ENCODE measurements at places on chromosomes 2 and 18.

GRCh38 chr2:102449370-102449974, 23.6 kb upstream of the SLC9A4 start:
- H3K4me3 ChIP-seq = no peak overlapping the region
- H3K27me3 ChIP-seq = no peaks in the 10 kb centered on the region
- no peak overlapping the region for H3K27ac ChIP-seq
- peak; percentile 48 for DNase-seq

DNA sequence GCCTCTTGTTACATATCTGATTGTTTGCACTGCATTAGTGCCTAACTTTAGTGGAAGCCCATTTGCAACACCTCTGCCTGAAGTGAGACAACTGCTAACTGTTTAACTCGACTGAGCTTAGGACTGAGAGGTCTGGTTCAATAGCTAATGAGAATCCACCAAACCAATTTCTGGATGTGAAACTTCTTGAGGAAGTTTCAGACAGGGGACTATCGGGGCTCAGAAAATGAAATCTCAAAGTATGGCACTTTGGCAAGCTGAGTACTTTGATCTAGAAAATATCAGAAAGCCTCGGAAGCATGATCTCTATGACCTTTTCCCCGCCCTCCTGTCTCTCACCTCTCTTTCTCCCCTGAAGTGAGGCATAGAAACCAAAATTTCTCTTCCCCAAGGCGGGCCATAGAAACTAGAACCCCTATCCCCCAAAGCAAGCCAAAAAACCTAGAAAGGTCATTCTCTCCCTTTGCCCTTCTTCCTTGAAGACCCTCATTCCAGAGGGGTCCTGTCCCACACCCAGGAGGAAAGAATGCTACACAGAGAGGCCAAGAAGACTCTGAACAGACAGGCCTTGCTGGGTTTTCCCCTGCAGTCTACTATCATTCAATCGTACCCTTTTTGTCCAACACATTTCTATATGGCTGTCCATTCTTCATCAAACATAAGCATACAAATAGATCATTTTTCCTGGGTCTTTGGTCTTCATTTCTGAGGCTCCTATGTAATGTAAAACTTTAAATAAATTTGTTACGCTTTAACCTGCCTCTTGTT, 69.6 kb upstream of the CREB1 start:
- peaks cover 5% of the 10 kb centered on the region for H3K4me1 ChIP-seq
- H3K36me3 ChIP-seq = no peaks in the 10 kb centered on the region
- no peak overlapping the region for H3K27ac ChIP-seq
- H3K4me3 ChIP-seq = no peak overlapping the region
- no peak for DNase-seq
- no peaks in the 10 kb centered on the region for H3K27me3 ChIP-seq

DNA sequence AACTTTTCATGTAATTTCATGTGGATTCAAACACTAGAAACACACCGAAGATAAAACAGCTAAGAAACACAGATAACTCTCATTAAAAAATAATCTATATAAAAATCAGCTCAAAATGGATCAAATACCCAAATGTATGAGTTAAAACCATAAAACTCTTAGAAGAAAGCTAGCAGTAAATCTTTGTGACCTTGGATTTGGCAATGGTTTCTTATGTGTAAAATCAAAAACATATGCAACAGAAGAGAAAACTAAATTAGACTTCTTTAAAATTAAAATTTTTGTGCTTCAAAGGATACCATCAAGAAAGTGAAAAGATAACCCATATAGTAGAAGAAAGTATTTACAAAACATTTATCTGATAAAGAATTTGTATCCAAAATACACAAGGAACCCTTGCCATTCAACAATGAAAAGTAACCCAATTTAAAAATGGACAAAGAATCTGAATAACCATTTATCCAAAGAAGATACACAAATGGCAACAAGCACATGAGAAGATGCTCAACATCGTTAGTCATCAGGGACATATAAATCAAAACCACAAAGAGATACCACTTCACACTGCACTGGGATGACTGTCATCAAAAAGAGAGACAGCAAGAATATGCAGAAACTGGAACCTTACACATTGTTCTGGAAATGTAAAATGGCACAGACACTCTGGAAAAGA, 27.5 kb downstream of the GAREM1 start:
- no peaks in the 10 kb centered on the region for H3K36me3 ChIP-seq
- no peak overlapping the region for H3K4me3 ChIP-seq
- no peak for DNase-seq
- no peaks in the 10 kb centered on the region for H3K27me3 ChIP-seq
- H3K27ac ChIP-seq = no peak overlapping the region

DNA sequence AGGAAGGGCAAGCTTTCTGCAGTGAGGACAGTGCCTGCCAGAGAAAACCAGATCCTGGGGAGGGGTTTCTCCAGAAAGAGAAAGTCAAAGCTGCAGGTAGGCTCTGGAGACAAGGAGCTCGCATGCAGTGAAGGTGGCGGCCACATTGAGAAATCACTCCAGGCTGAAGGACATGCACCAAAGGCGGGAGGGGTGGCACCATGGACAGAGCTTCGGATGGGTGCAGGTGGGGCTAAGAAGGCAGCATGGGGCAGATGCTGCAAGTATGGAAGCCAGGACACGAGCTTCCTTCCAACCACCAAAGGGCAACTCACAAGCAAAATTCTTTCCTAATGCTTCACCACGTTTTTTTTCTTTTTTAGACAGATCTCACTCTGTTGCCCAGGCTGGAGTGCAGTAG, 104.4 kb upstream of the SLC35G4 start:
- no peak overlapping the region for H3K27ac ChIP-seq
- no peaks in the 10 kb centered on the region for H3K36me3 ChIP-seq
- no peak for DNase-seq
- H3K4me3 ChIP-seq = no peak overlapping the region
- H3K4me1 ChIP-seq = no peaks in the 10 kb centered on the region

GRCh38 chr18:68429841-68430240, 285.1 kb downstream of the TMX3 start:
- no peaks in the 10 kb centered on the region for H3K4me1 ChIP-seq
- DNase-seq = no peak
- H3K27ac ChIP-seq = no peak overlapping the region
- H3K36me3 ChIP-seq = no peaks in the 10 kb centered on the region
- H3K4me3 ChIP-seq = no peak overlapping the region

DNA sequence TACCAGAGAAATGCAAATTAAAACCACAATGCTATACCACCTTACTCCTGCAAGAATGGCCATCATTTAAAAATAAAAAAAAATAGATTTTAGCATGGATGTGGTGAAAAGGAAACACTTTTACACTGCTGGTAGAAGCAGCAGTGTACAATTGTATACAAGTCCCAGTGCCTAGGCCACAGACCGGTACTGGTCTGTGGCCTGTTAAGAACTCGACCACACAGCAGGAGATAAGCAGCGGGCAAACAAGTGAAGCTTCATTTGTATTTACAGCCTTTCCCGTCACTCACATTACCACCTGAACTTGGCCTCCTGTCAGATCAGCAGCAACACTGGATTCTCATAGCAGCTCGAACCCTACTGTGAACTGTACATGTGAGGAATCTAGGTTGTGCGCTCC, 60.7 kb upstream of the DSC1 start:
- no peak for DNase-seq
- no peaks in the 10 kb centered on the region for H3K36me3 ChIP-seq
- H3K4me3 ChIP-seq = no peak overlapping the region
- H3K4me1 ChIP-seq = no peaks in the 10 kb centered on the region

DNA sequence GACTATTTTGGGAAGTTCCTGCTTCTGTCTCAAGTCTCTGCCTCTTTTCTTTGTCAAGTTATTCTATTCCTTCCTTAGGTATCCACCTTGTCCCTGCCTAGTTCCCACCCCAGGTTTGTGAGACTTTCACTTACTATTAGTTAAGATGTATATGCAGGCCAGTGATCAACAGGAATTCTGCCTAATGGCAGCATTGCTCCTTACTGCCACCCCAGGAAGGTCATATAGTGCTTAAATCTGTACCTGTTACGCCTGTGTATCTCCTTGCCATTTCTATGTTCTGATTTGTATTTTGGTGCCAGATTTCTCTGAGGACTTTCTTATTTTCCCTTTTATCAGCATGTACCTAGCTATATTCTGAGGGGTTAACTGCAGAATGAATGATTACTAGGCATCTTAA, 746.0 kb upstream of the TMEFF2 start:
- H3K27me3 ChIP-seq = no peaks in the 10 kb centered on the region
- no peaks in the 10 kb centered on the region for H3K4me1 ChIP-seq
- no peaks in the 10 kb centered on the region for H3K36me3 ChIP-seq
- no peak for DNase-seq
- H3K4me3 ChIP-seq = no peak overlapping the region

DNA sequence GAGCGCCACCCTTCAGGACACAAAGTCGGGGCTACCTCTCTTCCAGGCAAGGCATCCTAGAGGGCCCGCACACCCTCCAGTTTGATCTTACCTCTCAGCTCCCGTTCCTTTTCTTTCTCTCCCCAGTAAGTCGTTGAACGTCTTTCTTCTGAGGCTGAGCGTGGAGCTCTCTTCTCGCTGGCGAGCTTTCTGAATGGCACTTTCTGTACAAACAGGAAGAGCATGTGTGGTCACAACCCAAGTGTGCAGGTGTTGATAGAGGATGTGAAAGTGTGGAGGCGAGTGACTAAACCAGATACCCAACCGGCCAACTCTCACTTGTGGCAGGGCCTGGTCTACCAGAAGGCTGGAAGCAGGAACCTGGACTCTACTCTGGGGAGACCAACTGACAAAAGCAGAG, at the start of gene AFF3:
Gene AFF3 (minus strand): TSS at position 198 of the 400 bp plus-strand sequence. CDS start 38,136 bp downstream, outside the sequence.
- peak within 1 kb of the TSS; percentile 35 for H3K27ac ChIP-seq
- H3K36me3 ChIP-seq = no peaks in the 10 kb centered on the region
- peaks cover 54% of the 10 kb centered on the region for H3K4me1 ChIP-seq
- H3K27me3 ChIP-seq = no peaks in the 10 kb centered on the region
- peak; percentile 77 for DNase-seq

DNA sequence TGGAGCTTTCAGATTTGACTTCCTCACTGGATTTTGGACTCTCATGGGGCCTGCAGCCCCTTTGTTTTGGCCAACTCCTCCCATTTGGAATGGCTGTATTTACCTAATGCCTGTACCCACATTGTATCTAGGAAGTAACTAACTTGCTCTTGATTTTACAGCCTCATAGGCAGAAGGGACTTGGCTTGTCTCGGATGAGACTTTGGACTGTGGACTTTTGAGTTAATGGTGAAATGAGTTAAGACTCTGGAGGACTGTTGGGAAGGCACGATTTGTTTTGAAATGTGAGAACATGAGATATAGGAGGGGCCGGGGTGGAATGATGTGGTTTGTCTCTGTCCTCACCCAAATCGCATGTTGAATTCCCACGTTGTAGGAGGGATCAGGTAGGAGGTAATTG, 233.4 kb upstream of the GALNT5 start:
- H3K27me3 ChIP-seq = no peaks in the 10 kb centered on the region
- H3K27ac ChIP-seq = no peak overlapping the region
- H3K36me3 ChIP-seq = no peaks in the 10 kb centered on the region
- no peaks in the 10 kb centered on the region for H3K4me1 ChIP-seq

DNA sequence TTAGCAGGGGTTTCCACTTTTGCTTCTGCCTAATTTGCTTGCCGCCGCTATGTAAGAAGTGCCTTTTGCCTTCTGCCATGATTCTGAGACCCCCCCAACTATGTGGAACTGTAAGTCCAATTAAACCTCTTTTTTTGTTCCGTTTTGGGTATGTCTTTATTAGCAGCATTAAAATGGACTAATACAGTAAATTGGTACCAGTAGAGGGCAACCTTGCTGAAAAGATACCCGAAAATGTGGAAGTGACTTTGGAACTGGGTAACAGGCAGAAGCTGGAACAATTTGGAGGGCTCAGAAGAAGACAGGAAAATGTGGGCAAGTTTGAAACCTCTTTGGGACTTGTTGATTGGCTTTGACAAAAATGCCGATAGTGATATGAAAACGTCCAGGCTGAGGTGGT, 216.1 kb upstream of the FSIP2 start:
- DNase-seq = no peak
- no peaks in the 10 kb centered on the region for H3K36me3 ChIP-seq
- H3K4me1 ChIP-seq = no peaks in the 10 kb centered on the region
- H3K27ac ChIP-seq = no peak overlapping the region
- no peak overlapping the region for H3K4me3 ChIP-seq

GRCh38 chr2:240165034-240165433, 24.6 kb upstream of the OTOS start:
- H3K27me3 ChIP-seq = peaks cover 3% of the 10 kb centered on the region
- DNase-seq = no peak
- H3K27ac ChIP-seq = no peak overlapping the region
- no peaks in the 10 kb centered on the region for H3K4me1 ChIP-seq
- H3K4me3 ChIP-seq = no peak overlapping the region

GRCh38 chr18:13566941-13567746, 159.2 kb downstream of the FAM210A start:
- H3K27ac ChIP-seq = peak overlapping the region; percentile 78
- DNase-seq = peak; percentile 76
- H3K36me3 ChIP-seq = no peaks in the 10 kb centered on the region

DNA sequence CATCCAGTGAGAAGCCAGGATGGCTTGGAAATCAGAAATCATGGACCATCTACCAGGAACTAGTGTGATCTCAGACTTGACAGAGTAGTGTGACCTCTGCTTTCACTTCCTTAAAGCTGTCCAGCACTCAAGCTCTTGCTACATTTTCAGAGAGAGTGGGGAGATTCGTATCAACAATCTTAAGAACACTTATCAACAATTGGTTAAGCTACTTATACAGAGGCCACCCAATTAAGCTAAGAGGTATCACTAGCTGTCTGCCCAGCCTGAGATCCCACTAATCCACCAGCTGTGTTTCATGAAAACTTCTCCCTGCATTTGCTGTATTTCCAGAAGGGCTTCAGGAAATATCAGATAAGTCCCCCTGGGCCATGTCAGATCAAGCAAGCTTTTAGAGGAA, 4.2 kb downstream of the RPRM start:
- peaks cover 27% of the 10 kb centered on the region for H3K27me3 ChIP-seq
- no peaks in the 10 kb centered on the region for H3K36me3 ChIP-seq
- peaks cover 12% of the 10 kb centered on the region for H3K4me1 ChIP-seq
- no peak overlapping the region for H3K4me3 ChIP-seq
- H3K27ac ChIP-seq = no peak overlapping the region

DNA sequence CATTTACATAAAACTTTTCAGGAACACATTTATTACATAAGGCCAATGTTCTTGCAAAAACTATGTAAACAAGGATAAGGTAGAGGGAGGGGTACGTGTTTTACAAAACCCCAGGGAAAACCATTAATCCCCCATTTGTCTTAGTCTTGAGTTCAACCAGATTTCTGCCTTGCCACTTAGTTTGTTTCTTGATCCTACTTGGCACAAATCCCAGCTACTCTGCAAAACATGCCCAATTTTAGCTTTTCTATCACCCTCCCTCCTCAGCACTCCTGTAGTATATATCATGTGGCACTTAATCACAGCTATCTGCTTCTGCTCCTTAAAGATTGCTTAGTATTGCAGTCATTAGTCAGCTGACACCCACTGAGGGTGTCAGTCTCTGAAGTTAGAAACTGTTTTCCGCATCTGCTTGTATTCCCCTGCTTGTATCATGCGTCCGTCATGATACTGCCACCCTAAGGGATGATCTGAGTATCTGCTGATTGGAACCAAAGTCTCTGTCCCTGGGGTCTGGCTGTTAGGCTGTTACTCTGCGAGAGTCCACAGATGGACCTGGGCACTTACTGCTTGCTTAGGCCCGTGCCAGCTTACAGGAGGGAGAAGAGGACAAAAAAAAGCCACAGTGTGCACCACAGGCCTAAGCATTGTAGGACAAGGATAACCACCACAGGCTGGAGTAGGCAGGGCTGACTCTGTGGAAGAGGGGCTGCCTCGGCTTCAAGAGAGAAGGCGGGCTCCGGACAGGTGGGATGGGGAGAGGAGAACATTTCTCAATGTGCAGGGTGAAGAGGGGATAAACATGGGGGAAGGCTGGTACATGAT, 82.2 kb downstream of the EPAS1 start:
- H3K4me1 ChIP-seq = no peaks in the 10 kb centered on the region
- no peak for DNase-seq
- H3K4me3 ChIP-seq = no peak overlapping the region
- H3K36me3 ChIP-seq = no peaks in the 10 kb centered on the region
- H3K27me3 ChIP-seq = no peaks in the 10 kb centered on the region

Data from common myeloid progenitor, CD34-positive (primary cell).